ENCODE measurements at places on chromosomes 3 and 15.

DNA sequence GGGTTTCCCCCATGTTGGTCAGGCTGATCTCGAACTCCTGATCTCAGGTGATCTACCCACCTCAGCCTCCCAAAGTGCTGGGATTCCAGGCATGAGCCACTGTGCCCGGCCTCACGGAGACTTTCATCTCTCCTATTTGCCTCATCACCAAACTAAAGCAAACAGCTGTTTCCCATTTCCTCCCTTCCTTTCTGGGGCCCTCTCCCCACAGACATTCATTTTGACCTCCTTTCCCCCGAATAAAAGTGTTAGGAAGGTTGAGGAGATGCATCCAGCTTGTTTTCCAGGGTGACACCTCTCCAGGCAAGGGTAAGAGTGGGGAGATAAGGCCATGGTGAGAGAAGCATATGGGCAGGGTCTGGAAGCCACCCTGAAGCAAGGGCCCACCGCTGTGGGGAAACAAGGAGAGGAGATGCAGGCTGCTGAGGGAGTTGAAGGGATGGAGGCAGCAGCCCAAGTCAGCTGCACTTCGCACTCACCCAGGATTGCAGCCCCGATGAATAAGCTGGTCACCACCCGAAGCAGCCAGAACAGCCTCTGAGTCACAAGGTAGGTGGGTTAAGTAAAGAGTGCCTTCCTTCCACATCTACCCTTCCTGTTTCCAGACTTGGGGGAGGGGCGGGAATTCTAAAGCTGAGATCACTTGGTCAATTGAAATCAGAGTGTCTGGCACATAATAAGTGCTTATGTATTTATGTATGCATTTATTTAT, 7.7 kb downstream of the DUOXA2 start:
- no peak for DNase-seq

DNA sequence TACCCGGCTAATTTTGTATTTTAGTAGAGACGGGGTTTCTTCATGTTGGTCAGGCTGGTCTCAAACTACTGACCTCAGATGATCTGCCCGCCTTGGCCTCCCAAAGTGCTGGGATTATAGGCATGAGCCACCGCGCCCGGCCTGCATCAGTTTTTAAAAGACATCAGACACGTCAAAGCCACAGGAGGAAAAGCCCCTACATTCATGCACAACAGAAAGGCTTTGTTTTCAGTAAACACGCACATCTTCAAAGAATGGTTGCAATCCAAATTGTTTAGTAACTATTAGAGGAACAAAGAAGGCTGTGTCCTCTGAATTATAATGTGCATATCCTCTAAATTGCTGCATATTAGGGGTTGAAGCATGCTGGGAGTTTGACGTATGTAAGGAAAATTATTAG, 53.3 kb downstream of the BTD start:
- DNase-seq, result peak; percentile 55

DNA sequence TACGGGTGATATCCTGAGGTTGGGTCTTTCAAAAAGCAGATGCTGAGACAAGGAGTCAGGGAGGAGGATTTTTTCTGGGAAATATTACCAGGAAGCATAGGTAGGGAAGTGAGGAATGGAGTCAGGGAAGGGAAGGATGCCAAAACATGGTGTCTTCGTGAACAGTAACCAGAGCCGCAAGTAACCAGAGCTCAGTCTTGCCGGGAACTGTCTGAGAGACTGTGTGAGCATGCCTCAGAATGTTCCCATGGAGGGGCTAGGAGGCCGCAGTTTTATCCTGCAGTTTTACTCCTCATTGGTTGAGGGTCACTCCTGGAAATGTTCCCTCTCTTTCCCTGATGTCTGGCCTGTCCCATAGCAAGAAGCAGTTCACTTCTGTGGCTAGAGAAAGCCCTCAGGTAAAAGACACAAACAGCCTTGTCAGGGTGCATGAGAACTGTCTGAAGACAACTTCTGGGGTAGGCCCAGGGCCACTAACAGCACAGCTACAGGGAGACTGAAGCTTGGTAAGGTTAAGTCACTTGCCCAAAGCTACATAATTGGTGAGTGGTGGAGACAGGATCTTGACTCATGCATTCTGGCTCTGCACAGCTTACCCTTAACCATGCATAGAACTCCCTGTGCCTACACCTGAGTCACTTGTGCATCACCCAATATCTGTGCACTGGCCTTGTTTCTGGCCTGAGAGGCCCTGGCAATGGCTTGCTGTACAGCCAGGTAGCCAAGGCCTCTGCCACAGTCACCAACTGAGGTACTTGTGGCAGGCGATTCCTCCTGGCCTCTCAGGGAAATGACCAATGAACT, 76.3 kb upstream of the FRMD4B start:
- DNase-seq, result no peak

- DNase-seq, result no peak
These were observed 535.6 kb downstream of the NLGN1 start for GRCh38 chr3:173933113-173933512.

- DNase-seq, result no peak
These were observed 12.6 kb upstream of the GRIP2 start for GRCh38 chr3:14552717-14553116.
